ENCODE measurements at places on chromosomes 3 and 15. TPM values are rescaled to one million over a fixed set of nuclear protein-coding genes. Genes with fewer than 3 reads are reported as not detected.
A peak's percentile ranks its signal among the peaks of the same experiment; 100 is the strongest.

DNA sequence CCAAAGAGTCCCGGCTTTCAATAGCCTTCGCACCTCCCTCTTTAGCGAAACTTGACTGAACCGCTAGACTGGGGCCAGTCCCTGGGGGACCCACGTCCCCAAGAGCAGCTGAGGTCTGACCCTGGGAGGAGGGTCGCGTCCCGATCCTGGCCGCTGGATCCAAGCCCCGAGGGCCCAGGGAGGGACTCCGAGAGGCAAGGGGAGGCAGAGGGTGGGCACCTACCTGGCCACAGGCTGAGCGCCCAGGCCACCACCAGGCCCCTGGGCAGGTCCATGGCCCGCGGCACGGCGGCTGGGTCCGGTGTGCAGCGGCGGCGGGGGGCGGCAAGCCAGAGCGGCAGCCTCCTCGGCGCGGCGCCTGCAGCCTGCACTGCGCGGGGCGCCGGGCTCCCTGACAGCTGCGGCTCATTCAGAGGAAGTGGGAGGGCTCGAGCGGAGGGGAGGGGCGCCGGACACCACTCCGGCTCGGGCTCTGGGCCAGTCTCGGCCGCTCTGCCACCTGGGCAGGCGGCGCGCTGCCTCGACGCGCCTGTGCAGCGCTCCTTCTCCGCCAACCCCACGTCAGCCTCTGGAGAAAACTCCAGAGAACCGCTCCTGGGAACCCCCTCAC lies at the start of gene ITGA11:
ITGA11 (minus strand) TSS at position 372 of the 610 bp plus-strand sequence; CDS start at position 275, 97 bp downstream.
- DNase-seq, result peak; percentile 87

DNA sequence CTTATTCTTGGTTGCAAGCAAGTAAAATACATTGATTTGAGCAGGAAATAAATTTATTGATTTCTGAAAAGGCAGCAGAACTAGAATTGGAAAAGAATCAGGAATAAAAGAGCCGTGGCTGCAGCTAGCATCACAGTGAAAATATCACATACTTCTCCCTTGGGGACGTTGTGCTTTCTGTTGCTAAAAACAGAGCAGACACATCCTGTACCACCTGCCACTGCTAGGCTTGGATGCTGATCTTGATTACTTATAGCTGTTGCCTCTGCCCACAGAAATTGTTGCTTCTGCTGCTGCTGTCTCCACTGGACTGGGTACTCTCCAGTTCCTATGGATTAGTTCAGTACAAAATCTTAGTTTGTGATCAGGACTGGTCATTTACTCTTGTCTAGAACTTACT lies 283.8 kb downstream of the C3orf38 start:
- peak; percentile 66 for DNase-seq

DNA sequence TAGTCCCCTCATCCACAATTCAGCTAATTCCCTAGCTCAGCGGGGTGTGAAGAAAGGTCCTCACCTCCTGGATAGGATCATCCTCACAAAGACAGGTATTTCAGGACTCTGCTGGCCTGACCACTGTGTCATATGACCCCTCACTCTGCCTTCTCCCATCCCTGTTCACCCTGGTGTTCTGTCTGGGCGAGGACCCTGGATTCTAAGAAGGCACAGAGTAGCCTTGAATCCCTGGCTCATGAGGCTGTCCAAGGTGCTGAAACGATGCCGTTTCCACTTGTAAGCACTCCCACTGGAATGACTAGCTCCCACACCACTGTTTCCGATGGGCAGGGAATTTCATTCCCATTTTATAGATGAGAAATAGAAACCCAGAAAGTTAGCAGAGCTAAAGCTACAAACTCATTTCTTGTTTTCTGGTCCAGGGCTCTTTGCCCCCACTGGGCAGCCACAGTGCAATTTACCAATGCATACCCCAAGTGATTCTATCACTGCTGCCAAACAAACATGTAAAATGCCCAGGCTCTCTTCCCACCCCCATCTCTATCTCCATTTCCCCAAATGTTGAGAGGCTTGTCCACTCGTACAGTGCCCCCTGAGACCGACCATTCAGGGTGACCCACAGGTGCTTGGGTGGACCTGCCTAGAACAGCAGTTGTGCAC lies 83.2 kb downstream of the RAB11A start:
- peak; percentile 71 for DNase-seq

CISH gene
- polyA plus RNA-seq, result 8.6 TPM
